ENCODE measurements at places on chromosomes 11 and 22.

GRCh38 chr11:19480540-19480939 is 232.1 kb upstream of the NAV2 start:
- no peak for DNase-seq

GRCh38 chr11:57903441-57904123 is 120.1 kb upstream of the OR9Q1 start:
- DNase-seq = peak; percentile 34

DNA sequence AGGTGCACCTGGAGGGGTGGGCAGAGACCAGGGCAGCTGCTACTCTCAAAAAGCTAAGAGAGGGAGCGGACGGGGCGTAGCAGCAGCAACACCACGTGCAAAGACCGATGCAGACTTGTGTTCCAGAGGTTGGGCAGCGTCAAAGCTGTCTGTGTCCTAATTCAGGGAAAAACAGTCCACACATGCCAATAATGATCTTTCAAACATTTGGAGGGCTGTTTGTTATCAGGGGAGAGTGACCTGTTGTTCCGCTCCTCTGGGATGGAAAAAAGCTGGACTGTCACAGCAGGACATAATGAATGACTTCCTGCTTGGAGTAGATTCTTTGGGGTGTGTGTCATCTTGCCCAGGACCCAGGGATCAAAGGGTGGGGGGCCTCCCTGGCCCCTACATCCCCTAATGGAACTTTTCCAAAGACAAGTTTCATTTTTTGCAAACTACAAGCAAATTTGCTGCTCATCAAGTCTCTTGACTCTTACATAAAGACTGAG is 6.2 kb upstream of the FBLN1 start:
- DNase-seq = no peak

DNA sequence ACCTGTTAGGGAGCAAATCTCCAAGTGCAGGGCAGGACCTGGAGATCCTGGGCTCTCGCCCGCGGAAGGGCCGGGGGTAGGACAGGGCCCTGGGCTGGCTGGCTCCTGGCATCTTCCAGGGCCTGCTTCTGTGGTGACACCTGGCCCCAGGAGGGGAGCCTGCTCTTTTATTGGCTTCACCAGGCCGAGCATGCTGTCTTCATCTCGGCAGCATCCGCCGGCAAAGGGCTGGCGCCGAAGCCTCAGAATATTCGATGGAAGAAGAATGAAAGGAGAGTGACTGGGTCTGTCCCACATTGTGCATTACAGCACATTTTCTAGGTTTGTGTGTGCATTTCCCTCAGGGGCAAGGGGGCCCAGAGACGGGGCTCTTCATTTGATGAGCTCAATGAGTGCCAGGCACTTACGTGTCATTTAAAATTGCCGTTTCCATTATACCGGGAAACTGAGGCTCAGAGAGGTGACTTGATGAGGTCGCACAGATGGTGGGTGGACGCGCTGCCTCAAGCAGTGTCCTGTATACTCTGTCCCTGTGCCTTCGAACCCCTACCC is 70.0 kb downstream of the RBX1 start:
- DNase-seq = no peak

- DNase-seq = no peak
Observed at GRCh38 chr22:46849101-46849500, 86.7 kb downstream of the TBC1D22A start.

- no peak for DNase-seq
Observed at GRCh38 chr11:68009391-68010089, 587 bp upstream of the ALDH3B1 start.

DNA sequence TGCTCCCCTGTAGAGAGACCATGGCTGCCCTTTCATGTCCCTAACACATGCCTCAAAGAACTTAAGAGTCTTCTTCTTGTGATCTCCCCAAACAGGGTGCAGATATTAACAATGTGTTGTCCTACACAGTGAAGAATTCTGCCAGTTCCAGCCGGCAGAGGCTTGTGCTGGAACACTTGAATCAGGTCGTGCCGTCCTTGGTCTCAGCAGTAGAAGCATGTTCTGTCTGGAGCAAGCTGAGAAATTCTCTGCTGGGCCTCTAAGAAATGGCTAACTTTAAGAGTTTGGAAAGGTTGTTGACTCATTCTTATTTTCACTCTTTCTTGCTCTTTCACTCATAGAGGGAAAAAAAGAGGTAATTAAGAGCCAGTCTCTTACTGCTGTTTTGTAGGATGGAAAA is 71.1 kb upstream of the SLC25A18 start:
- DNase-seq = no peak

- DNase-seq = no peak
Observed at GRCh38 chr11:20037396-20038153, 122.7 kb downstream of the DBX1 start.

DNA sequence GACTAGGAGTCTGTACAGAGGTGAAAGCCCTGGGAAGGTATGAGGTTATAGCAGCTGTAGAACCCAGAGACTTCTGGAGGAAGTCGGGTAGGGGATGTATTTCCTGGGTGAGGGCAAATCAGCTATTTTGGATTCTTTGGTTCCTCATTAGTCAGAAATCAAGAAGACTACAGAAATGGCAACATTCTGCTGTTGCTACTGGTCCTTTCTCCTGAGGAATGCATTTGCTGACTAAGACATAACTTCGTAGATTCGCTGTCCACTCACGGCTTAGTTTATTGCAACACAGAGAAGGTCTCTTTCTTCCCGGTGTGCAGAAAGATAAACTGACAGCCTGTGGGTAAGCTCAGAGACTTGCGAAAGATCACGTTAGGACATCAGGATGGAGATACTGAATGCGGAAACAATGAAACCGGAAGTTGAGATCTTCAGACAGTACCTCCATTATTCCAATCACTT is 25.3 kb upstream of the SESN3 start:
- no peak for DNase-seq

DNA sequence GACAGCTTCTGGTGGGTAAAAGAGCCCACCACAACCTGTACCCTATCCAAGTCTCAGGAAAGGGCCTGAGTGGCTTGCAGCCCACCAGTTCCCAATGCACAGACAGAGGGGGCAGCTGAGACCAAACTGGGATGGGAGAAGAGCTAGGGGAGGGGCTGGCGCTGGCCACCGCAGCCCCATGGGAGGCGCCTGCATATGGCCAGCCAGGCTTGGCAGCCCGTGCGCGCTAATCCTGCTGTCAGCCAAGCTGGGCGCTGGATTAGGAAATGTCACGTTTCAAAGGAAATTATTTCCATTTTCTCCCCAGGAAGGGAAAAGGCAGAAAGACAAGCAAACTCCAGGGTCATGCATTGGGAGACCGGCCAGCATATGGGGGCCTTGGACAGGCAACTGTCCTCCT is 236.8 kb downstream of the BUD13 start:
- DNase-seq = no peak

All from activated naive CD8-positive, alpha-beta T cell treated with anti-CD3 and anti-CD28 coated beads for 36 hours (primary cell).